ENCODE measurements at places on chromosomes 1 and 21. TPM values are rescaled to one million over a fixed set of nuclear protein-coding genes. Genes with fewer than 3 reads are reported as not detected.

Gene OR2T33
- total RNA-seq = not detected

Gene DDAH1
- 66.0 TPM for total RNA-seq

Gene ZBTB7B
- total RNA-seq = 15.7 TPM

Gene NHLH1
- total RNA-seq = 0.13 TPM

Gene MYOG
- not detected for total RNA-seq

Measured in mammary microvascular endothelial cell (primary cell).